ENCODE measurements at places on chromosomes 4 and X.

DNA sequence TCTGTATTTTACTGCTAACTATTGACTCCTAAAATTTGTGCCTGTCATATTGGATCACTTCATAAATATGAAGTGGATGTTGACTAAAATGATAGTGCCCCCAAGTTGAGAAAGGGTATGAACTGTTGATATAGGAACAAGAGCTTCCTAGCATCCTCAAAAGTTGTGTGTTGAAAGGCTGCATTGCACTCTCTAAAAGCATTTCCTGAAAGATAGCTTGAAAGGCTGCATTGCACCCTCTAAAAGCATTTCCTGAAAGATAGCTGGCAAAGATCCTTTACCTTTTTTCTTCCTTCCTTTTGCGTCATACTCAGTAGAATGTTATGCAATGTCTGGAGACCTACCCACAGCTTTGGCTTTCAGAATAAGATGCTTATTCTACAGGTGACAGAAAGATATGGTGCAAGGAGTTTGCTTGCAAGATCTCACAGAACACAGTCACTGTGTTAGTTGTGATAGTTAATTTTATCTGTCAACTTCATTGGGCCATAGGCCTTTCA, 274.6 kb upstream of the GALNTL6 start:
- no peak for DNase-seq

- DNase-seq, result no peak
Measured at GRCh38 chr4:153204728-153205648, 745 bp downstream of the TRIM2 start.

DNA sequence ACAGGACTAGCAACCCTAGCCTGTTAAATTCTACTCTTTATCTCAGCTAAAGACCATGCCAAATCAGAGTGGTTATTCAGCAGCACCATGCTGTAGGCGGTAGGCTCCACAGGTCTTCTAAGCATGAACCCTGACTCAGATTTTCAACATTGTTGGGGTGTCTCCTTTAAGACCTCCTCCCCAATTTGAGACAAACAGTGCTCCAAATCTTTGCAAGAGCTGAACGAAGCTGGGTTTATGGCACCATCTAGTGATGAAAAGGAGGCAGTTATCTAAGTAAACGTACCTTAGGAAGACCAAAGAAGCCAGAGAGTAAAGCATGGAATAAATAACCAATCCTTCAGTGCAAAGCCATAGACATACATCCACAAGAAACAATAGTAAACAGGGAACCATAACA, 334.5 kb upstream of the SLC7A11 start:
- DNase-seq, result no peak

- no peak for DNase-seq
Measured at GRCh38 chr4:141090473-141090872, 42.8 kb downstream of the RNF150 start.

- no peak for DNase-seq
Measured at GRCh38 chr4:156545003-156545785, 426.4 kb downstream of the PDGFC start.

GRCh38 chr4:106585915-106586349, 217.4 kb upstream of the GIMD1 start:
- no peak for DNase-seq

Measured in vagina (tissue), 2 donors.